ENCODE measurements at places on chromosomes 5 and 9.

DNA sequence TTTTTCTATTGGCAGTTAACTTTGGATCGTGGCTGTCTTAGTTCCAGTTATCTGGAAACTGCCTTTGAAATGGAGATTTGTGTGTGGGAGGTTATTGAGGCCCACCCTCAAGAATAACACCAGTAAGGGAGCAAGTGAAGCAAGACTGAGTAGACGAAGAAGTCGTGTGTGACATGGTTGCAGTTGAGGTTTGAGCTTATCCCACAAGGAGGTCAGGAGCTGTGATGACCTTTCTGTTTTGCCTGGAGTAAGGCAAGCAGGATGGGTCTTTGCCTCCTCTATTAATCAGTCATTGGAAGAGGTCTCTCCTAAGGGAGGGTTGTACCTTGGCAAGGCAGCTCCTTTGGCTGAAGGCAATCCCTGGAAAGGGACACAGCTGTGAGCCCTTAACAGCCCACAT lies 49.6 kb upstream of the CTXN3 start:
- DNase-seq: no peak

GRCh38 chr5:10826971-10827370 lies 65.9 kb upstream of the DAP start:
- no peak for DNase-seq

GRCh38 chr5:125054146-125054545 lies 307.7 kb upstream of the ZNF608 start:
- no peak for DNase-seq

- no peak for DNase-seq
Measured at GRCh38 chr9:86902586-86902985, 44.7 kb downstream of the GAS1 start.

DNA sequence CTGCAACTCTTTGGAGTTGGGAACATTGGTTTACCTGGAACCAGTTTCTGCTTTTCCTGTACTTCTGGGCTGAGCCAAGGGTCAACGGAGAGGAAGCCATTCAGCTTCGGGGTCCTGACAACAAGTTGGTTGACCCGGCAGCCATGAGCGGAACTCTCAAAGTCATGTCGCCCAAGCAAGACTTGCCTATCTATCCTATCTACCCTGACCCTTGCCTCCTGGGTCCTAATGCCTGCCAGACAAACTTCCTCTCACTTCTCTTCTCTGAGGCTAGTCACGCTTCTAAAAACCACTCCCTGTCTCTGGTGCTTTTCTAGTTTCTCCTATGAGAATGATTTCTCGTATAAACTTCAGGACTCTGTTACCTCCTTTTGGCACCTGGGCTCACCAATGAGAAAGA lies 44.7 kb upstream of the CRHBP start:
- no peak for DNase-seq

GRCh38 chr9:93259490-93260262 lies 75.7 kb downstream of the WNK2 start:
- DNase-seq: no peak

GRCh38 chr5:54753034-54753433 lies 232.4 kb downstream of the ESM1 start:
- no peak for DNase-seq

DNA sequence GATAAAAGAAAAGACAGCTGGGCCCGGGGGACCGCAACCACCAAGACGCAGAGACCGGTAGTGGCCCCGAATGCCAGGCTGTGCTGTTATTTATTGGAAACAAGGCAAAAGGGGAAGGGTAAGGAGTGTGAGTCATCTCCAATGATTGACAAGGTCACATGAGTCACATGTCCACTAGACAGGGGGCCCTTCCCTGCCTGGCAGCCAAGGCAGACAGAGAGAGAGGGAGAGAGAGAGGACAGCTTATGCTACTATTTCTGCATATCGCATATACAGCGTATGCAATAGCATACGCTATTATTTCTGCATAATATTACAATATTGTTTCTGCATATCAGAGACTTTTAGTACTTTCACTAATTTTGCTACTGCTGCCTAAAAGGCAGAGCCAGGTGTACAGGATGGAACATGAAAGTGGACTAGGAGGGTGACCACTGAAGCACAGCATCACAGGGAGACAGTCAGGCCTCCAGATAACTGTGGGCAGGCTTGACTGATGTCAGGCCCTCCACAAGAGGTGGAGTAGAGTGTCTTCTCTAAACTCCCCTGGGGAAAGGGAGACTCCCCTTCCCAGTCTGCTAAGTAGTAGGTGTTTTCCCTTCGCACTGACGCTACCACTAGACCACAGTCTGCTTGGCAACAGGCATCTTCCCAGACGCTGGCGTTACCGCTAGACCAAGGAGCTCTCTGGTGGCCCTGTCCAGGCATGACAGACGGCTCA lies 50.3 kb downstream of the RFX3 start:
- DNase-seq: no peak

DNA sequence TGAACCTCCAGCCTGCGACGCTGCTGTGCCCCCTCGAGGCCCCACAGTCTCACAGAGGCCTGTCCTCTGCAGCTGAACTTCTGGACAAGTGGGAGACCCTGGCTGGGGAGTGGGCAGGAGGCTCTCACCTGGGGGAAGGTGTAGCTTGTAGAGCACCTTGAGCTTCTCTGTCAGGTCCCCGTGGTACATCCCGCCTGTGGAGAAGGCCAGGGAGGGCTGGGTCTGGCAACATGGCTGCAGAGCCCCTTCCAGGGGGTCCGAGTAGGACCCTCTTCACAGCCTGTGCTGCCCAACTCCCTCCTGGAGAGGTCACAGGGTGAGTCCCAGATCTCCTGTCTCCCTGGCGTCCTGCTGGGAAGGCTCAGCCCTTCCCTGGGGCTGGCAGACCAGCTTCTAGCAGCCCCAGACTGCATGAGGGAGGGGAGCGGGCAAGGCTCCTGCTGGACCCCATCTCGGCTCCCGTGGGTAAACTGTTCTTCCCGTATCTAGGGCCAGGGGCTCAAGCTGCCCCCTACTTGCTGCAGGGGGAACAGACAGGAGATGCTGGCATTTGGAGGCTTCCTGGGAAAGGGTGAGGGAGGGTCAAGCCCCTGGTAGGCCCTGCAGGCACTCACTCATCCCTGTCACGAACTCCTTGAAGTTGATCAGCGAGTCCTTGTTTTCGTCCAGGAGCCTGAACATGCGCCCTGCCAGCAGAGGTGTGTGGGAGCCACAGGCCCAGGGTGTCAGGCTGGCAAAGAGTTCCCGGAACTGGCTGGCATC lies 11.2 kb upstream of the MRNIP start:
- no peak for DNase-seq

DNA sequence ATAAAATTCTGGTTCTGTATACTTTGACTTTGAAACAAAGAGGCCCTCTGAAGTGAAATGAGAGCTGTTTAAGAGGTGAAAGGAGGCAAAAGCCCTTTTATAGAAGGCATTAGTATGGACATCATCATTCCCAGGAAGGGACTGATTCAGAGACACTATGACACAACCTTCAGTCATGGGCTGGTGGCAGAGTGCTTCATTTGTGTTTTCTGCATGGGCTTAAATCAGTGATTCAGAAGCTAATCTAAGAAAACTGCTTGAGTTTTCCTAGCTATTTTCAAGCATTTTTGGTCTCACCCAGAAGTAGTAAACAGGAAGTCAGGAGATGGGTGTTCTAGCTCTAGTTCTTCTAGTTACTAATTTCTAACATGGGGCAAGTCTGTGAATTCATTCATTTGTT lies 288.9 kb downstream of the TRPM3 start:
- no peak for DNase-seq

GRCh38 chr9:5651246-5651645 lies 22.3 kb downstream of the RIC1 start:
- DNase-seq: no peak

DNA sequence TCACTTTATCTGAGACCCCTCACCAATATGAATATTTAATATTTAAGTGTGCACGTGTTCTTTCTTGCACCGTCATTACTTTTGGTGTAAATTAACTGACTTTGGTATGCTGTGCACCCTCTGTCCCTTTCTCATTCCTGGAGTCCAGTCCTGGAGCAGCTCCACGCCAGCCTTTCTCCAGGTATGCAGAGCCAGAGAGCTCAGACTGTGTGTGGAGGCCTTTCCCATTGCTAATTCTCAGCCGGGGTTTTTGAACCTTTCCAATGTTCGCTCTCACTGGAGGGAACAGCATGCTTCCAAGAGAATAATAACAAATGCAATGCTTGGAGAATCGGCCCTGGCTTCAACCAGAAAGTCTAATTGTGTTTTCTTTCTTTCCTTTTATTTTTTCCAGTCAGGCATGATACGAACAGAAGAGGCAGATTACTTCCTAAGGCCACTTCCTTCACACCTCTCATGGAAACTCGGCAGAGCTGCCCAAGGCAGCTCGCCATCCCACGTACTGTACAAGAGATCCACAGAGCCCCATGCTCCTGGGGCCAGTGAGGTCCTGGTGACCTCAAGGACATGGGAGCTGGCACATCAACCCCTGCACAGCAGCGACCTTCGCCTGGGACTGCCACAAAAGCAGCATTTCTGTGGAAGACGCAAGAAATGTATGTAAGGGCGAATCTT lies 41.7 kb downstream of the ADAMTS16 start:
- no peak for DNase-seq

DNA sequence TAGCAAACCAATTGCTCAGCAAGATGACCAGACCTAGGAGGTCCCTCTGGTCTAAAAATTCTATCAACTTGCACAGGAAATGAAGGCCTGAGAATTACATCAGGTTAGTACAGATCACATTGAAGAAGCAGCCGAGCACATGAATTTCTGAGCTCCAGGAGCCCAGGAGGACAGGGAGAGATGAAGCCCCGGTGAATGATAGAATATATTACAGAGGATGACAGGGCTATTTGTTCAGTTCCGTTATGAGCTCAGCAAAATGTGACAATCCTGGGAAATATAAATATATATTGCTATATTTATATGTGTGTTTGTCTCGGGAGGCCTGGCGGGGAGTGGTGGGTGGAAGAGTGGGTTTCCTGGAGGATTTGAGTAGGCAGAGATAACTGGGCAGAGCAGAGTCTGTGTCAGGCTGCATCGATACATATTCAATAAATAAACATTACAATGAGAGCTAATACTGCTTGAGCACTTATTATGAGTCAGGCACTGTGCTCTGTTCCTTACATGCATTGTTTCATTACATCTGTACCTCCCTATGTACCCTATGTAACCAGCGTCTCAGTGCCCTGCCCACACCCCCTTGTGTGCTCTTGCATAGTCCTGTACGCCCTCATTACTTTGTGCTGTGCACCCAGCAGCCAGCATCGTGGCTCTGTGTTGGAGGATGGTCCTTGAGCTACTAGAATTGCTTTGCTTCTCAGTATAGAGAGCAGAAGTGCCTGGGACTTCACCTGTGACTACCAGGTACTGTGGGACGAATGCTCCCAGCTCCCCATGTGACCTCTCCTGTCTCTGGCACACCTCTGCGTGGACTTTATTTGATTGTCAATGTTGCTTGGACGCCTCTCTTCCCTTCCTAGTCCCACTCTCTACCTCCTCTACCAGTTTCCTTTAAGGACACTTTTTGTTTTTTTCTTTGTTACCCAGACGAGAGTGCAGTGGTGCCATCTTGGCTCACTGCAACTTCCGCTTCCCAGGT lies 58.1 kb upstream of the KLF9 start:
- no peak for DNase-seq

DNA sequence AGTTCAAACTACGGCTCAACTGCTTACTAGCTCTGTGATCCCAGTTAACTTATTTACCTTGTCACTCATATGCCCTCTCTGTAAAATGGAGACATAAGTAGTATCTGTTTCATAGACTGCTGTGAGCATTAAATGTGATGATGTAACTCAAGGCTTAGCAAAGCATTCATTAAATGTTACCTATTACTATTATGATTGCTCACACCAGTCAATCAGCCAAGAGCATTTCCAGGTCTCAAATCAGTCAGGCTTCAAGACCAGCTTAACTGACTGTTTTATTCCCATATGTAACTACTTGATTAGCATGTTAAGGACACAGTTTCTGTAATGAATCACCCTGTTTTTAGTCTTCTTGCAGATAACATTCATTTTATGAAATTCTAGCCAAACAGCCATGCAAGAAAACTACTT lies 413.3 kb downstream of the MLLT3 start:
- DNase-seq: no peak

DNA sequence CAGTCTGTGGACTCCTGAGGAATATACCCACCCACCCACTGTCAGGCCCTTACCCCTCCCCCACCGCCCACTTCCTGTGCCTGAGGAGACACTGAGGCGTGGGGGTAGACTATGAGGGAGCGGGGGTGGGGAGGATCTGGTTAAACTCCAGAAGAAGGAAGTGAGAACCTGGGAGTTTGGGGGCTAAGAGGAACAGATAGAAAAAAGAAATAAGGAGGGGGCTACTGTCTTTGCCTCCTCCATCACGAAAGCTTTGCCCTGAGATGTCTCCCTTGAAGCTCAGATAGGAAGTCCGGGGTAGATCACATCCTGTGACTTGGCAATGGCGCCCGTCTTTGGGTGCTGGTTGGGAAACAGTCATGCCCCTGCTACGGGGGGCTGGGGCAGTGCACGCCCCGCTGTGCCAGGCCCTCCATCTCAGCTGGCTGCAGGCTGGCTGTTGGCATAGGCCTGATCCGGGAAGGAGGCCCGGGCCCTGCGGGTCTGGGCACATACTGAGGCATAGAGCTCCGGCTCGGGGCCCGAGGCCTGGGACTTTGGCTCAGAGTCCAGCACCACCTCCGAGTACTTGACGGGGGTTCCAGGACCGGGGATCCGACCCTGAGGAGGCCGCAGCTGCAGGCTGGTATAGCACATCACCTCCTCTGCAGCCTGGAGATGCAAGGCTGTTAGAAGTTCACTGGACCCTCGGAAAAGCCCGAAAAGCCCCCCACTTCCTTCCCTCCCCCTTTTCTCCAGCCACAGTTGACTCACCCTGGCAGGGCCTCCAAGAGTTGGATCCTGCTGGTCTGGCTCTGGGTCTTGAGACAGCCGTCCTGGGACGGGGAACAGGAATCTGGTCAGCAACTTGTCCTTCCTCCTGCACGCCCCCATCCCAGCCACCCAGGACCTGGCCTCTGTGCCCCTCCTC lies 1.0 kb downstream of the SIT1 start:
- DNase-seq: no peak

DNA sequence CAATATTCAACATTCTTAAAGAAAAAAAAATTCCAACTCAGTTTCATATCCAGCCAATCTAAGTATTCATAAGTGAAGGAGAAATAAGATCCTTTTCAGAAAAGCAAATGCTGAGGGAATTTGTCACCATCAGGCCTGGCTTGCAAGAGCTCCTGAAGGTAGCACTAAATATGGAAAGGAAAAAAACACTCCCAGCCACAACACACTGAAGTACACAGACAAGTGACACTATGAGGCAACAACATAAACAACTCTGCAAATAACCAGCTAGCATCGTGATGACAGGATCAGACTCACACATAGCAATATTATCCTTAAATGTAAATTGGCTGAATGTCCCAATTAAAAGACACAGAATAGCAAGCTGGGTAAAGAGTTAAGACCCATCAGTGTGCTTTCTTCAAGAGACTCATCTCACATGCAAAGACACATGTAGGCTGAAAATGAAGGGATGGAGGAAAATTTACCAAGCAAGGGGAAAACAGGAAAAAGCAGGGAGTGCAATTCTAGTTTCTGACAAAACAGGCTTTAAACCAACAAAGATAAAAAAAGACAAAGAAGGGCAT lies 33.1 kb downstream of the ANKRD33B start:
- DNase-seq: no peak

- no peak for DNase-seq
Measured at GRCh38 chr5:157283434-157283833, 17.5 kb downstream of the CYFIP2 start.

GRCh38 chr9:108272349-108272899 lies 583.4 kb downstream of the ACTL7B start:
- DNase-seq: no peak
